Occipital lobe (tissue), 3 donors: ENCODE measurements at places on chromosomes 1 and 21. TPM values are rescaled to one million over a fixed set of nuclear protein-coding genes. Genes with fewer than 3 reads are reported as not detected.

DNA sequence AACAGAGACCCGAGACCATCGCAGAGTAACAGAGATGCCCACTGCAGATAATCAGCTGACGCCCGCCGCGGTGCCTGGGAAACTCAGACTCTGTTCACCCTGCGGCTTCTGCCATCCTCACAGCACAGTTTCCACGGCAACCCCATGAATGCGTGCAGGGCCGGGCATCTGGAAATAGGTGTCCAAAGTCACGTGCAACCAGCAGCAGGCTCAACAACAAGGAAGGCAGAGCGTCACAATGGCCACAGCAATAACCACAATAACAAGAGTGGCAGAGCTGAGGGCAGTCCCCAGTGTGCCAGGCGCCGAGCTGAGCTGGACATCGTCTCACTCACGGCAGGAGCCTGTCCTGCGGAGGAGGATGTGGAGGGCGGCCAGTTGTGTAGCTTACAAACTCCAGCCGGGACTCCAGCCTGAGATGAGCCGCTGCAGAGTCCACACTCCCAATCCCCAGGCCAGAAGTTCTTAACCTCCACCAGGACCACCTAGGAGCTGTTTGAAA lies 102.0 kb downstream of the CRYAA start:
- DNase-seq = no peak

DNA sequence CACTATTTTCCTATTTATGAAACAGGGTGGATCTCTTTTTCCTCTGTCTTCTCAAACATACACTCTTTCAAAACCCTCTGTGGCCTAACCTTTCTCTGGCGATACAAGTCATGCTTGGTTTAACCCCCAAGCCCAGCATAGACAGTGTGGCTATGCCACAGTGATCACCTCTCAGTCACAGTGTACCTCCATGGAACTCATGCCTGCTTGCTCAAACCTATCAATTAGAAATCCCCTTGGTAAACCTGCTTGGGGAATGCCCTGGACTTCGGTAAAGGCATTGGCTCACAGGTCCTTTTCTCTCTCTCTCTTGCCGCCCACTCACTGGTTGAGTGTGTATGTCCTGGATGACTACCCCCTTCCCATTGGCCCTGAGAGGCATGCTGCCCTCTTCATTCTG lies 147.5 kb downstream of the CYYR1 start:
- DNase-seq = no peak

GRCh38 chr1:35641233-35641866 lies at the start of gene PSMB2:
Gene PSMB2 (minus strand): TSS chr1:35641526. CDS start chr1:35641432, 94 bp downstream.
- DNase-seq = peak; percentile 86

DNA sequence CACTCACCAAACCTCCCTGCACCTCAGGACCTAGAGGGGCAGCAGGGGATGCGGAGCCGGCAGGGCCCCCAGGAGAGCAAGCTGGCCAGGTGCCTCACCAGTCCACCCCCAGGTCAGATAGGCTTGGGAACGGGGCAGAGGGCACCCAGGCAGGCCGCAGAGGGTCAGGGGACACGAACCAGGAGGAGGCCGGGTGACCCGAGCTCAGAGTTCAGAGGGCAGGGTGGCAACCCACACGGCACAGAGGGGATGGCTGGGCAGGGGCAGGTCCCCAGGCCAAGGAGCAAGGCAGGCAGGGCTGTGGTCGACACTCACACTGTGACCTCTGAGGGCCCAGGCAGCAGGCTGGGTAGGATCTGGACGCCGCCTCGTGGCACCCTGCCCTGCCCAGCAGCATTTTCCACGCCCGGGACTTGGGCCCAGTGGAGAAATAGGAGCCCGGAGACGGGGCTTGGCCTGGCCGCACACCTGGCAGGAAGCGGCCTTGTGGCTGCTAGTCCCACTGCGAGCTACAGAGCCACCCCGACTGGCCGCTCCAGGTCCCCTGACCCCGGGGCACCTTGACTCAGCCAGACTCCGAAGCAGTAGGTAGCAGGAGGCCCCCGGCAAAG lies 5.3 kb downstream of the DVL1 start:
- DNase-seq = no peak

- no peak for DNase-seq
Observed at GRCh38 chr1:205069371-205070125, 14.7 kb downstream of the TMEM81 start.

DNA sequence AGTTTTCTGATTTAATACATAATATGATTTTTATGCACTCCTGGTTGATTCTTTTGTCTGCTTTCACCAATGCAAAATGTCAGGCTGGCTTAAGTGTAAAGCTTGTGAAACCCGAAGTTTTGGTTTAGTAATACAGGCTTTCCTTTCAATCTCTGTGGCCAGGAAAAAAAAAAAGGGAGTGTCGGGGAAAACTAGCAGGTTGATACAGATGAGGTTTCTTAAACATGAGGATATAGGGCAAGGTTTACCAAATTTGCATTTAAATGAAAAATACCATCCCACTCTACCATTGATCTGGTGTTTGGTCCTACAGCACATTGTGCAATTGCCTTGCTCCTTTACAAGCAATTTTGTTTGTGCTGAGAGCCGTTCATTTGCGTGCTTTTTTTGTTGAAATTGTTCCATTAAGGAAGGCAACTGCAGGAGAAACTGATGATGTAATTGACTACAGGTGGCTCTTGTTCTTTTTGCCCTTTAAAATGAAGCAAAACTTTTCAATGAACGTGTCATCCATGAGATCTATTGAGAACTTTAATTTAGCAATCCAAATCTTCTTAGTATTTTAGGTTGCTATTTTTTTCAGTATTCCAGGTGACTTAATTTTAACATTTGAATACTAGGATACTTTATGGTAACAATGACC lies 22.7 kb downstream of the CLIC6 start:
- DNase-seq = no peak

- no peak for DNase-seq
Observed at GRCh38 chr1:66546047-66546810, 12.3 kb downstream of the SGIP1 start.

GRCh38 chr1:9101510-9102146 lies 27.3 kb downstream of the GPR157 start:
- no peak for DNase-seq

DNA sequence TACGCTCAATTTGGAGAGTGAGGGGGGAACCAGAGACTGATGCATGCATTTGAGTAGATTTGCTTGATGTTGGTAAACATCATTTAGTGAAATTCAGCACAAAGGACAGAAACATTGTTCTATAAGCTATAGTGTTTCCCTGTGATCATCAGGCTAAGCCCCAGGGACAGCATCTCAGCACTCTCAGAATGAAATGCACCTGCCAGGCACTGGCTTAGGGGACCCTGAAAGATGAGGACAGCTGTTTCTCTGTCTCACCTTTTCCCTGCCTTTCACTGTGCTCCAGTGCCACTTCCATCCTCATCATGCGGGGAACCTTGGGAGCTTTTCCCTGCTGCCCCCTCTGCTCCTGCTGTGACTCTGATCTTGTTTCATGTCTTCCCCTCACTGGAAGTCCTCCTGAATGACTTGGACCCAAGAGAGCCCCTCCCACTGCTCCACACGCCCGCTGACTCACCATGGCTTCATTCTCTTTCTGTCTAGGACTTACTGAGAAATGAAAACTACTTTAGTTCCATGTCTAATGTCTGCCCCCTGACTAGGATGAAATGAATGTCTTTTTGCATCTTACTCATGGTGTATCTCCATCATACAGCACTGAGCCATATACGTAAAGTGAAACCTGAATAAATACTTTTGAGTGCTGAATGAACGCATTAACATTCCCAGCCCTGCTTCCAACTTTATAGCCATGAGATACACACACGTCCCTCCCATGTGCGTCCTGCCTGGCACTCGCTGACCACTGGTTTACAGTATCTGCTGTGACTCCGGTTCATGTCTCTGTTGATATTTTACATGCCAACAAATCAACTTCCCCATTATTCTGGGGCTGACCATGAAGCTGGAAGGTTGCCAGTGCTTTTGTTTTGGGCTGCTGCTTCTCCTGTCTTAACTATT lies 182.0 kb downstream of the PCP4 start:
- DNase-seq = no peak

The RWDD3 gene
- total RNA-seq = 28.4 TPM

The FASLG gene
- total RNA-seq = not detected
